Immature natural killer cell (primary cell): ENCODE measurements at places on chromosomes 5 and 9.

DNA sequence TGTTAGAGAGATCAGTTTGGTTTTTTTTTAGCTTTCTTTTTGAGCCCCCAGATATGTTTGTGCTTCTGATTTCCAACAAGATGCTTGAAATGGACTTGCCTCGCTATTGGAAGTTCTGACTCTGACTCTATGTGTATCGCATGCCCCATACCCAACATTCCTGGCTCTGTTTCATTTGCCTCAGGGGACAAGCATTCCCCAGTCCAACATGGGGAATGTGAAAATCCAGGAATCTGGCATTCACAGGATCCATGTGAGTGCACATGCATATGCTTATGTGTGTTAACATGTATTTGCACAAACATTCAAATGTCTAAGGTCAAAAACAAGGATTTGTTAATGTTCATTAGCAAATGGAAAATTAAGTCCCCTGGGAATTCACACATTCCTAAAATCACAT lies 233.9 kb downstream of the TLR4 start:
- no peak for DNase-seq

GRCh38 chr9:94611638-94612068 lies 18.0 kb upstream of the FBP2 start:
- DNase-seq: no peak

GRCh38 chr9:74887041-74887980 lies at the start of gene TRPM6:
TSS of gene TRPM6 (minus strand) at chr9:74887921. CDS start at chr9:74887856, 65 bp downstream.
- DNase-seq: peak; percentile 7

- no peak for DNase-seq
Measured at GRCh38 chr5:1007681-1008450, 736 bp upstream of the NKD2 start.

GRCh38 chr5:151663617-151664293 lies 23.0 kb downstream of the SPARC start:
- no peak for DNase-seq

DNA sequence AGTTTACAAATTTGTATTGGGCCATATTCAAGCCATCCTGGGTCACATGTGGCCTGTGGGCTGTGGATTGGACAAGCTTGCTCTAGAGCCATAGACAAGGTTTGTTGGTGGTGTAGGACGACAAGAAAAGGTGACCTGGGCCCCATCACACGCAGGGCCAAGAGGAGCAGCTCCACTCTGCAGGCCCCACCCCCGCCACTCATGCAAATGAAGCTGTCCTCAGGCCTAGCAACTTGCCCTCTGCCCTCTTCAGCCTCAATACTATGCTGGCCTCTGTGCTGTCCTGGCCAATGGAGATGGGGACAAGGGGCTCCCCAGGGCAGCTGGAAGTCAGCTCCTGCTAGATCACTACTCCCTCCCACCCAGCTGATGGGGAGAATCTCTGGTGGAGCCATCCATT lies 55.2 kb upstream of the TMEM252 start:
- DNase-seq: no peak

DNA sequence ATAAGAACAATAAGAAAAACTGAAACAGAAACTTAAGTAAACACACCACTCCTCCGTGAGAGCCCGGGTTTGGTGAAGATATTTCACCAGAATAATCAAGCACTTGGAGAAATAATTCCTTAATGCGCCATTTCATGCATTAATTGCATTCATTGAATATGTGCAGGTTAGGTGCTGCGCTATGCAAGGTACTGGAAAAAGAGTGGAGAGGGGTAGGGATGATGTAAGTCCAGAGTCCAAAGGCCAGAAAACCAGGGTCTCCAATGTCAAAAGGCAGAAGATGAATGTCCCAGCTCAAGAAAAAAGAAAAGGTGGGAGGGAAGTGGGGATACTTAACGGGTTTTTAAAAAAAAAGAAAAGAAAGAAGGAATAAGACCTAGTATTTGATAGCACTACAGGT lies 669 bp upstream of the ZFP37 start:
- DNase-seq: no peak
